ENCODE measurements at places on chromosomes 3 and 15.

DNA sequence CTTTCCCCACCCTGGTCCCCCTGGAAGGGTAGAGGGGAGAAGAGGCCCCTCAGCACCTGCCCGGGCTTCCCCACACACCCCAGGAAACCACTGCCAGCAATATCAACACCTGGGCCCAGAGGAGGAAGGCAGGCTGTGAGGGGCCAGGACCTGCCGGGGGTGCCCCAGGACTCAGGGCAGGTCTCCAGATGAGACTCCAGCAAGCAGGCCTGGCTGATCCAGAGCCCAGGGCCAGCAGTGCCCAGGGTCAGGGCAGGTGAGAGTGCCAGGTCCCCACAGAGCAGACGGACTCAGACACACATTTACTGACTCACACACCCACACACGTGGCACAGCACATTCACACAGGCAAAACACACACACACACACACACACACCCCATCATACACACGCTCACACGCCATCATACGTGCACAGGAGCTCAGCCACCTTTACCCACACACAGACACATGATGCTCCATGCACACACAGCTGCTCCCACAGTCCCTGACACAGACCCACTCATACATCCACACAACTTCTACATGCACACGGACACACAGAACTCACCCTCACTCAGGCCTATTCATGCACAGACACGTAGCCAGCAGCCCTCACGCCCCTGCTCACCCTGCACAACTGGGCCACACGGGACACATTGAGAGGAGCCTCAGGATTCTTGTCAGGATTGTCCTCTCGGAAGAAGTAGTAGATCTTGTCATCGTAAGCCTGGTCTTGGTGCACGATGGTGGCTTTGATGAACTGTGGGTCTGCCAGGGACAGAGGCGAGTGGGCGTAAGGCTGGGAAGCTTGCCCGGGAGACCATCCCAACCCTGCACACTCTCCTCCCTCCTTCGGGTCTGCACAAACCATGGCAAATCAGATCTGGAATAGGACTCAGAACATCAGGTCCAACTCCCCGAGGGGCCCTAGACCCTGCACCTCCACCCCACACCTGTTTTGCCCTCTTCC, 17.5 kb downstream of the SEMA7A start:
- no peak for DNase-seq

GRCh38 chr15:61318802-61319525, 89.9 kb upstream of the RORA start:
- DNase-seq, result no peak

GRCh38 chr15:79206940-79207339, 75.6 kb upstream of the ANKRD34C start:
- DNase-seq, result peak; percentile 42

DNA sequence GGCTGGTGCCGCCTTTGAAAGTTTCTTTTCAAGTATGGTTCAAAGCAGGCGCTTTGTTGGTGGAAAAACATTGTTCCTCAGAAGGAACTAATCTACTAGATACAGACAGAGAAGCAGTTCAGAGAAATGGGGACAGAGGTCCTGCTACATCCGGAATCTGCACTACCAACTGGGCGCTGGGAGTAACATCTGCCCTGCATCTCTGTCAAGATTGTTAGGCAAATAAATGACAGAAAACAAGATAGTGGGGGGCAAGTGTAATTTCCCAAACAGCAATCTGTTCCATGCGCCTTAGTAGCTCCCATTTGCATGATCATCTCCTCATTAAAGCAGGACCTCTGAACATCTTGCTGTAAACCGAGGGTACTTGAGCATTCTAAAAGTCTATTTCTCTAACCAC, 17.4 kb downstream of the TLE3 start:
- DNase-seq, result no peak

GRCh38 chr3:123789760-123790159, 94.4 kb downstream of the MYLK start:
- DNase-seq, result peak; percentile 95

- DNase-seq, result peak; percentile 83
Observed at GRCh38 chr3:52004163-52004787, 8.6 kb upstream of the RPL29 start.

DNA sequence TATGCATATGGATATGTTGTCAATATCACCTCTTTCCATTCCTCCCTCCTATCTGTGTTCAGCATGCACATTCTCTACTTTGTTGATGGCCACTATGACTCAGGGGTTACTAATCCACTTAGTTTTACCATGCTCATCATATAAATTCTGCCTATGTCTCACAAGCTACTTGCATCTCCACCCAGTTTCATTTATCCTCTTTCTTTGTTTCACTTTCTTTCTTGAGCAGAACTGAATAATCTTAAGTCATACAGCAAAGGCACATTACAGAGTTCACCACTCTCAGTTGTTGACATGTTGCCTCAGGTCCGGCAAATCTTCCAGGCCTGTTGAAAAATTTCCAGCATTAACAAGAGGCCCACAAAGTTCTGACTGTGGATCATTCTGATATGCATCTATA, 71.5 kb downstream of the SSR3 start:
- no peak for DNase-seq

- DNase-seq, result no peak
Observed at GRCh38 chr3:179729086-179729485, 76.2 kb downstream of the USP13 start.

- no peak for DNase-seq
Observed at GRCh38 chr3:122103821-122104514, 48.8 kb downstream of the CD86 start.

GRCh38 chr3:16439848-16440708, 73.4 kb downstream of the RFTN1 start:
- no peak for DNase-seq

DNA sequence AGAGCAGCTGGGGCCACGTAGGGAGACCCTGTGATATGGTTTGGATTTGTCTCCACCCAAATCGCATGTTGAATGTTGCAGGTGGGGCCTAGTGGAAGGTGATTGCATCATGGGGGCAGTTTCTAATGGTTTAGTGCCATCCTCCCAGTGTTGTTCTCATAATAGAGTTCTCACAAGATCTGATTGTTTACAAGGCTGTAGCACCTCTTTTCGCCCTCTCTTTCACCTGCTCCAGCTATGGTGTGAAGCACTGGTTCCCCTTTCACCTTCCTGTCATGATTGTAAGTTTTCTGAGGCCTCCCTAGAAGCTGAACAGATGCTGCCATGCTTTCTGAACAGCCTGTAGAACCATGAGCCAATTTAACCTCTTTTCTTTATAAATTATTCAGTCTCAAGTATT, 198.9 kb upstream of the CBLB start:
- no peak for DNase-seq

DNA sequence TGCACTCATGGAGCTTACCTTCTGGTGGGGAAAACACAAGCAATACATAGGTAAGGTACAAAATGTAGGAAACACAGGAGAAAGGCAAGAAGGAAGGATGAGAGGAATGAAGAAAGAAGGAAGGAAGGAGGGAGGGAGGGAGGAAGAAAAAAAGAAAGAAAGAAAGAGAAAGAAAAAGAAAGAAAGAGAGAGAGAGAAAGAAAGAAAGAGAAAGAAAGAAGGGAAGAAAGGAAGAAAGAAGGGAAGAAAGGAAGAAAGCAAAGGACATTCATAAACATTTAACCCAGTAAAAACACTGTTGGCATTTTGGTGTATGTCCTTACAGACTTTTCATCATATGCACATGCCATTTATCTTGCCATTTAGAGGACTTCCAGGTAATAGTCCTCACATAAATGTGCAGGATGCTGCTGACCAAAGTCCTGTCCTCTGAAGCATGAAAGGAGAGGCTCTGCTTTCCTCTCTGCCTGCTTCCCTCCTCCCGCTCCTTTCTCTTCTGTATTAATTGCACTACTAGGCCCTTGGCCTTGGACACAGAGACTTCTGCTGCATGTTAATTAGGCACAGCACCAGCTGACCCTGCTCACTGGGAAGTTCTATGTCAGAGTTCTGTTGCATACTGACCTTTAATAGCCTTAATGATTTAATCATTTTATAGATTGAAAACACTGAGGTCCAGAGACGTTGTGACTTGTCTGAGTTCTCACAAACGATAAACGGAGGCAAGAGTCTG, 29.7 kb upstream of the NDUFB4 start:
- DNase-seq, result no peak

DNA sequence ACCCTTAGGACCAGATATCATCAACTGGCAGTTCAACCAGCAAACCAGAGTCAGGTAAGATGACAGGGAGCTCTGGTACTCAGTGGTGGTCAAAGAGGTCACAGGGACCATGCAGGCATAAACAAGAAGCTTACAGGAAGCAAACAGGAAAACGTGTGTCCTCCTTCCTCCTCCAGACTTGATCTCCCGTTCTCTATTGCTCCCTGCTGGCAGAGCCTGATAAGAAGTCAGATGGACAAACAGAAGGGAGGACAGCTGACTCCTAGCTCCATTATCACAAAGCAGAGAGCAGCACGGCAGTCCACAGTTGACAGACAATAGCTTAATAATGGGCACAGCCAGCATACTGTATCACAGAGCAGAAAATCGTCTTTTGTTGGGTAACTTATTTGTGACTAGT, 156.5 kb upstream of the SLC2A2 start:
- peak; percentile 53 for DNase-seq

- DNase-seq, result no peak
Observed at GRCh38 chr15:55434989-55435825, 26.9 kb downstream of the PIERCE2 start.

GRCh38 chr15:44286814-44287452, 1.6 kb upstream of the GOLM2 start:
- no peak for DNase-seq

DNA sequence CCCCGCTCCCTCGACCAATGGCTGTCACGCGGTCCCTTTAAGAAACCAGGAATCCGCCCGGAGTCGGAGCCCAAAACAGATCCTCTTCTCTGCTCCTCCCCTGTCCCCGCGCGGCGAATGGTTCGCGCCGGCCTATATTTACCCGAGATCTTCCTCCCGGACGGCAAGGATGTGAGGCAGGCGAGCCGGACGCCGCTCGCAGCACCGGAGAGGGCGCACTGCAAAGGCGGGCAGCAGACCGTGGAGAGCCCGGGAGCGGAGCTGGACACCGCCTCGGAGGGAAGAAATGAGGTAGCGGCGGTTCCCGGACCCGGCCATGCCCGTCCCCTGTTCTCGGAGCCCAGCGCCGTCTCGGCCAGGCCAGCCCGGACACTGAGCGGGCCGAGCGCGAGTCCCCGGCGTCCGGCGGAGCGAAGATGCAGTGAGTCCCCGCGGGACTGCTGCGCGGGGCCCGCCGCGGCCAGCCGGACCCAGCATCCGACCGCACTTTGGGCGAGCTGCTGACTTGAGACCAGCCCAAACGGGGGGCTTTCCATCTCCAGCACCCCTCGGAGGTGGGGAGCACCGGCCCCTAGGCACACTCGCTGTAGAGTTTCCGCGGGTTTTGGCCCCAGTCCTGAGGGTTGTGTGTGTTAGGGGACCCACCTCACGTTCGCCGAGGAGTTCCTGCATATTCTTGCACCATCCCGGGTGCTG, at the start of gene FAM43A:
Gene FAM43A (plus strand): TSS at position 166 of the 696 bp plus-strand sequence. CDS start 944 bp downstream, outside the sequence.
- DNase-seq, result peak; percentile 97

DNA sequence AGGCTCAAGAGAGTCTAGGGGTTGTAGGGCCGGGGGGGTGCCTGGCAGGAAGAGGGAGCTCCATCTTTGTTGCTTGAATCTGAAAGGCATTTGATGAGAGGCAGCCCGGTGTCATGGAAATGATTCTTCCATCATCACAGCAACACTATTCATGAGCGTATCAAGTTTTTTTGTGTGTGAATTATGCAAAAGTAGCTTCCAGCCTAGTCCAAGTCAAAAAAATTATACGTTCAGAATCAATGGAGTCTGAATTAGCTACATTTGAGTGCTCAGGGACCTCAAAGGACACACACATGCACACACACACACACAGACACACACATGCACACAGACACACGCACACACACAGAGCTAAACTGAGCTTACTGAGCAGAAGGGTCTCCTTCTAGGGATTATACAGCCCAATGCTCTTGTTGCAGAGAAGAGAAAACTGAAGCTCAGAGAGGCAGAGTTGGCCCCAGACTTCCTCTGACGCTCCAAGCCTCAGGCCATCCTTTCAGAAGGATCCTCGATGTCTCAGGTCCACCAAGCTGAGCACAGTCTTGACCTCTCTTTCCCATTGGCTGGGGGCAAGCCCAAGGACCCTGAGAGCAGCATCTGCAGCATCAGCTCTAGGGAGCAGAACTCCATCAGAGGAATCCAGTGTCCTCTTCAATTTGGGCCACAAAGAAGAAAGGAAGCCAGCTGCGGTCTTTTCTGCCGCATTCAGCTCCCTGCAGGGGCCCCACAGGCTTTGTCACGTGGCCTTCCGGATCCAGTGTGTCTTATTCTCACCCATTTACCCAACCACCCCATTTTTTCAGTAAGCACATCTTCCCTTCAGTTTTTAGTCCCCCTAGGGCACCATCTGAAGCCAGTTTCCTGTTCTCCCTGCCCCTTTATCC, 228.0 kb downstream of the UACA start:
- peak; percentile 29 for DNase-seq

- no peak for DNase-seq
Observed at GRCh38 chr15:88057836-88058235, 198.7 kb downstream of the NTRK3 start.

DNA sequence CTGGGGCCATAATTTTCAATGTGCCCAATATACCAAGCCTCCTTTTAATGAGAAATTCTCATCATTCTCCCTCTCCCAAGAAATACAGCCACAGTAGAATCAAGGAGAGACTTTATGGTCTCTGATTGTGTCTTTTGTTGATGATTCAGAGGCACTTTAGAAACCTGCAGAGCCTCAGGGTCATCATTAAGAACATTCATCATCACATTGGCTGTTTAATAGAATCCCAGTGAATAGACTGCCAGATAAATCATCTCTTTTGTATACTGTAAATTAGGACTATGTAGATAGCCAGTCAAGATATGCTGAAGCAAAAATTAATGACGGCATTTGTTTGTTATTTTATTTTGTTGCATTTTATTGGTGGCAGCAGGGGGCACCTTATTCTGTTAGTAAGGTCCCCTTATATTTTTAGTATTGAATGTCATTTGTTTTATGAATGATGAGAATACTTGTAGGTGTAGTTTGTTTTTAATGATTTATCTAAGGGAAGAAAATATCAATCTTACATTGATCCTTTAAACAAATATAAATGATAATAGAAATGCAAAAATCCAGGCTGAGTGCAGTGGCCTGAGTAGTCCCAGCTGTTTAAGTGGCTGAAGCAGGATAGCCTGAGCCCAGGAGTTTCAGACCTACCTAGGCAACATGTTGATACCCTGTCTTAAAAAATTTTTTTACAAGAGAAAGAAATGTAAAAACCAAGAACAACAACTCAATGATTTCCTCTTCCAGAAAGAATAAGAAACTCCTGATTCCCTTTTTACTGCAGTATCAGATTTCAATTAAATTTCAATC, 138.8 kb downstream of the ZBBX start:
- DNase-seq, result no peak

GRCh38 chr3:25817638-25818037, 27.7 kb downstream of the OXSM start:
- no peak for DNase-seq

DNA sequence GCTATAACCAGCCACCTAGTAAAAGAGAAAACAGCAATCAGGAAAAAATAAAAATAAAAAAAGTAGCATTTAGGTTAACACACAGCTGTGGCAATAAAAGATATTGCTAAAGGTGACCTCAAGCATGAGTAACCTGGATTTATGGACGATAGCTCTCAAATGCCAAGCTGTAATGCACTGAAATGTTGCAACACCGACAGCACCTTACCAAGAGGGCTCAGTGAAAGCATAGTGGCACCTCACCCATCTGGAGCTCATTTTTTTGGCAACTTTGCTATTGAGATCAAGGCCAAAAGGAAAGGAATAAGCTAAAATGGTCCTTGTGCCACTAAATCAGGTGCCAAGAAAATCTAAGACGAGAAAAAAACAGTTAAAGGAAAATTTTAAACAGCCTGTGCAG, 2.5 kb downstream of the HACD2 start:
- DNase-seq, result no peak

Measured in islet precursor cell (in vitro differentiated cells).